ENCODE measurements at places on chromosomes 16 and 17. TPM values are rescaled to one million over a fixed set of nuclear protein-coding genes. Genes with fewer than 3 reads are reported as not detected.

The HS3ST2 gene
- total RNA-seq: 2.2 TPM

The C17orf78 gene
- not detected for total RNA-seq

The MYOCD gene
- 211 TPM for total RNA-seq

The PRAC1 gene
- not detected for total RNA-seq

The HEXIM2 gene
- 4.0 TPM for total RNA-seq

The LGALS9B gene
- total RNA-seq: not detected

- no peak for DNase-seq
Measured at GRCh38 chr17:56595831-56596690, 2.6 kb downstream of the NOG start.

DNA sequence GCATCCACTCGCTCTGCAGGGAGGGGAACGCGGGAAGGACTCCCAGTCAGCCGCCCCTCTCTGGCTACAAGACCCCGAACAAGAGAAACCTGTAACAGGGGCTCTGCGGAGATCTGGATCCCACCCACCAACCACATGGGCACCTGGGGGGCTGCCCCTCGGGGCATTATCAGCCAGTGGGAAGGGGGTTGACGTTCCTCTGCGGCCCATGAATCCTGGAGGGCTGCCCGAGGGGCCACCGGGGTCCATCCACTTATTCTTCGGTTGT is 1.8 kb upstream of the PCGF2 start:
- DNase-seq: no peak

DNA sequence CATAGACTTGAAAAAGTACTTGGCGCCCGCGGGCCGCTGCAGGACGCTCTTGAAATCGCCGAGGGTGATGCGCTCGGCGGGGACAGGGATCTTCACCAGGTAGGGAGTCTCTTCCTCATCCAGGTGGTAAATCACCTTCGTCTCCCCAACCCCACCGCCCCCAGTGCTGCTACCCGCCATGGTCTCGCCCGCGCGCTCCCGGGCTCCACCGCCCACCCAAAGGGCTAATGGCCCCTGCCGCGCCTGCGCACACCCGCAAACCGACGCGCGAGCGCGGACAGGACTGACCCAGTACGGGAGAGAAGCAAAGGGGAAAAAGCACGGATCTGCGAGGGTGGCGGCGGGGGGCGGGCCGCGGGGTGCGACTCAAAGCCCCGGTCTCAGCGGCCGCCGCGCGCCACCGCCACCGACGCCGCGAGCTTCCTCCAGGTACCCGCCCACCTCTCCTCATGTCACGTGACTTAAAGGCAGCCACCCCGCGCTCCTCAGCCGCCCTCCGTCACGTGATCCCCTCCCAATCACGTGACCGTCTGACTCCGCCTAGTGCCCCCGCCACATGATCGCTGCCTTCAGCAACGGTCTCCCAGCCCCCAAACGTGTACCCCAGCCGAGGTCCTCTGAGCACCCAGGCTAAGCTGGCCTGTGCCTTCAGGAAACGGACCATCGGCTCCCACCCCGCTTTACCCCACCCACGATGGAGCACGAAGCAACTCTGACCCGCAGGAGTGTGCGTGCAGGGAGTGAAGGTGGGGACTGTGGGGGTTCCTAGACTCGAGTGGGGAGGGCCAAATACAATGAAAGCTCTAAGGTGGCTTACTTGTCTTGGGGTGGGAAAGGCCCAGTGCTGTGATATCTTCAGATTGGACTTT is at the start of gene DVL2:
DVL2 (minus strand) TSS at position 435 of the 869 bp plus-strand sequence; CDS start at position 180, 255 bp downstream.
- DNase-seq: peak; percentile 99

- DNase-seq: peak; percentile 94
Measured at GRCh38 chr16:424033-424622, 1.3 kb upstream of the RAB11FIP3 start.

DNA sequence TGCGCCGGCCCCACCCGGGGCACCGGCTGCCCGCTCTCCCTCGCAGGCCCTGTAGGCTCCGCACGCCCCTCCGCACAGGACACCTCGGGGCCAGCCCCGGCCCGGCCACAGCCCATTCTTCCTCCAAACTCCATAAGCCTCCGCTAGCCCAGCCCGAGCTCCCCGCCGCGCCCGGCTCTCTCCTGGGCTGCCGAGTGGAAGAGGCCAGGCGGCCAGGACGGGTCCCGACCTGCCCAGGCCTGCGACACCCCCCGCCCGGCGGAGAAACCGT is 397 bp downstream of the NCOR1 start:
- no peak for DNase-seq

DNA sequence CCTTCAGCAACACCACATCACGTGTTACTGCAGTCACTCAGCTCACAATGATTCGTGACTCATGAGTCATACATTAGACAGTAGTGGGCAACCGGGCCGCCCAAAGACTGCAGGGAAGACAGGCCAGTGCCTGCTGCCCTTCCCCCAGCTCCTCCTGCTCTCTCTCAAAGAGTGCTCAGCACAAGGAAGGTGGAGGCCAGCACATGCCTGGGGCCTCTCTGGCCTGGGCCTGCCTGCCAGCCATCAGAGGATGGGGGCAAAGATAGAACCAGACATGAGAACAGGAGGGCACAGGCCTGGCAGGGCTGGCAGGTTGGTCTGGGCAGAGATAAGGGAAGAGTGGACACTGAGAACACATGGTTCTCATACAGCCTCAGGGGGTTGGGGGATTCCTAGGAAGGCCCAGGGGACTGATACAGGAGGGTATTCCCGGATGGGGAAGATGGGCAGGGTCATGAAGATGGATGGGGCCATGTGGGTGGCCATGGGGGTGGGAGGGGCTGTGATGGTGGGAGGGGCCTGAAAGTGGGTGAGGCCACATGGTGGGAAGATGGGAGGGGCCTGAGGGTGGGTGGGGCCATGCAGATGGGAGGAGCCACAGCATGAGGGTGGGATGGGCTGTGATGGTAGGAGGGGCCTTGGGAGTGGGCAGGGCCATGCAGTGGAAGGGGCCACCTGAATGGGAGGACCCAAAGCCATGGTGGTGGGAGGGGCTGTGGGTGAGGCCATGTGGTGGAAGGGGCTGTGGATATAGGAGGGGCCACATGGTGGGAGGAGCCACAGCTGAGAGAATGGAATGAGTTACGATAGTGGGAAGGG is 29.0 kb downstream of the KATNB1 start:
- DNase-seq: no peak

DNA sequence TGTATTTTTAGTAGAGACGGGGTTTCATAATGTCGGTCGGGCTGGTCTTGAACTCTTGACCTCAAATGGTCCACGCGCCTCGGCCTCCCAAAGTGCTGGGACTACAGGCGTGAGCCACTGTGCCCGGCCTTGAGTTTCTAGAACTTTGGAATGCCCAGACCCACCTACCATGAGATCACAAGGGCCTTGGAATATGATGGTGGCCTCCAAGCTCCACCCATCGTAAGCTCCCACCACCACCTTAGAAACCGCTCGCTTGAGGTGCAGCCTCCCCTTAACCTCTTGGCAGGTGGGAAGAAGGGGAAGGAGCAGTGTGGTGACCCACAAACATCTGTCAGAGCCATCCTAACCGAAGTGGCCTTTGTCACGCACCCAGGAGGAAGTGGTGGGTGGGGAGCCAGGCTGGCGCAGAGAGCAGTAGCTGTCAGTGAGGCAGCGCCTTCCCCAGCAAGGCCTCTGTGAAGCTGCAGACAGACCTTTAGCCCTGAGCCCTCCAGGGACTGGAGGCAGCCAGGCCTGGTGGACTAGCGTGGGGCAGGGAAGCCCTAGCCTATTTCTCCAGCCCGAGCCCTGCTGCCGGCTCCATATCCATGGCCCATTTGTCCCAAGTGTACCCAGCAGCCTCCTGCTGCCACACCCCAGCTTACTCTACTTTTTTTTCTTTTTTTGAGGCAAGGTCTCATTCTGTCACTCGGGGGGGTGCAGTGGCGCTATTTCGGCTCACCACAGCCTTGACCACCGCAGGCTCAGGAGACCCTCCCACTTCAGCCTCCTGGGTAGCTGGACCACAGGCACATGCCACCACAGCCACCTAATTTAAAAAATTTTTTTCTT is 13.1 kb upstream of the SEPHS2 start:
- DNase-seq: peak; percentile 92

DNA sequence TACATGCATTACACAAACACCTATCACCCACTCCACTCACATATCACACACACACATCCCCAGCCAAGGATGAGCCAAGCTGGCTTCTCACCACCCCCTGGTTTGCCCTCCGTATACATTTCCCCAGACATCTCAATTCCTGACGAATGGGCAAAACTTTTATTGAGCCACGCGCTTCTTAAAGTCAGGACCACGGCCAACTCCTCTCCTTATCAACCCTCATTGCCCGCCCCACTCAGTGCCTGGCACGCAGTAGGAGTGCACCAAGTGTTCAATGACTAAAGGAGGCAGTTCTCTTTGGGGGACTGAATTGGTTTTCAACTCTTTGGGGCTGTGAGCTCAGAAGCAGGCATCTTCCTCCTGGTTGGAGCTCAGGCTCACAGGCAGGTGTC is 22.5 kb upstream of the C16orf78 start:
- DNase-seq: no peak

GRCh38 chr17:19375732-19376131 is 2.6 kb upstream of the MAPK7 start:
- DNase-seq: no peak

- DNase-seq: no peak
Measured at GRCh38 chr17:37698132-37698910, 46.5 kb downstream of the HNF1B start.
